Activated CD4-positive, alpha-beta T cell treated with anti-CD3 and anti-CD28 coated beads for 4 hours (primary cell): ENCODE measurements at places on chromosomes 12 and 14.

DNA sequence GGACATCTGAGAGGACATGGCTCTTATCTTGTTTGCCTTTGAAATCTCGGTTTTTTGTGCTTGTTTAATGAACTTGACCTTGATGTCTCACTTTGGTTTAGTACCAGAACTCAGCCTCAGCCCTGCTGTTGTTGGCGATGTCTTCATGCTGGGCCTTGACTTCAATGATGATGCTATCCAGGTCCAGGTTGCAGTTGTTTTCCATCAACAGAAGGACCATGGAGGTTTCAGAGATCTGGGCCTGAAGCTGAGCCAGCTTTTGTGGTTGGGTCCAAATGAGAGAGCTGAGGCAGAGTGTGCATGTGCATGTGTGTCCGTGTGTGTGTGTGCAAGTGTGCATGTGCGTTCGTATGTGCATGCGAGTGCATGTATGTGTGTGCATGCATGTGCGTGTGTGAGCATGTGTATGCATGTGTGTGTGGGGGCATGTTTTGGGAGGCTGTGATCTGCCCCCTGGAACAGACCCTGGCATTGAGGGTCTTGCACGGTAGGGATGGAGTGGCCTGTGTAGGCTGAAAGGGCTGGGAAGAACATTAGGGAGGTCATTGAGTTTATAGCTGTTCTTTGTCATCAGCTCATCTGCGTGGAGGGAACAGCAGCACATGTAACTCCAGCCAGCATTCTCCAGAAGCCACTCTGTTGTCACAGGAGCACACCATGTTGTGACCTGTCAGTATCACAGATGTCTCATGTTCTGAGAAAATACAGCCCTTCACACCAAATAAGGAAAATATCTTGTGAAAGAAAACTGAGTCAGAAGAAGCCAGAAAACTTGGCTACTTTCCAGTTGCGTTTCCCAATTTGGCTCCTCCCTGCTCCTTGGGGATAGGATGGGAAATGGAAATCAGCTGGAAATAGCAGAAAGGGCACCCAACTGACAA, 10.0 kb upstream of the KRT82 start:
- DNase-seq, result no peak

- DNase-seq, result no peak
Measured at GRCh38 chr12:46664761-46665287, 161.0 kb downstream of the SLC38A4 start.

DNA sequence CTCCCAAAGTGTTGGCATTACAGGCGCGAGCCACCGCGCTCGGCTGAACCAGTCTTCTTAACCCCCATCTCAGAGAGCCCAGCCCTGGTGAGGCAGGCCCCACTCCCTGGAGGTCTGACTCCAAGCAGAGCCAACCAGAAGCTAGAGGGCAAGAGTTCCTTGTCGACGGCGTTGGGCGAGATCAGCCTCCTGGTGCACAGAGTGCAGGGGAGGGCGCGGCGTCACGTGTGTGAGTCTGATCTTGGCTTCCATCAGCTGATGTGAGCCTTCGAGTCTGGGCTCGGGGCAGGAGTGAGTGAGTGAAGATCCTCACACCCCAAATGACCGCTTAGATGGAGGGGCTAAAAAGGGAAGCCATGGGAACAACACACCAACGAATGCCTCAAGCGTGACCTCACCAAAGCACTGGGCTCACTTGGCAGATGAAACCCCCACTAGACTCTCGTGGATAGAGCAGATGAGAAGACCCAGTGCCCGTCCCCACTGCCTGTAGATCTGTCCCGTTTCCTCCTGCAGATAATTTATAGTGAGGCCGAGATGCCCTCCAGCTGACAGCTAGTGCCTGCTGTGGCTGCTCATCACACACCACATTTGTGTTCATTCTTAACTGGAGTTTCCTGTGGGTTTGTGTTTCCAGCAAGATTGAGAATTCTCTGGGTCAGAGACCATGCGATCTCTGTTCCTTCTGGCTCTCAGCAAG, 28.6 kb upstream of the ADGRD1 start:
- DNase-seq, result no peak

DNA sequence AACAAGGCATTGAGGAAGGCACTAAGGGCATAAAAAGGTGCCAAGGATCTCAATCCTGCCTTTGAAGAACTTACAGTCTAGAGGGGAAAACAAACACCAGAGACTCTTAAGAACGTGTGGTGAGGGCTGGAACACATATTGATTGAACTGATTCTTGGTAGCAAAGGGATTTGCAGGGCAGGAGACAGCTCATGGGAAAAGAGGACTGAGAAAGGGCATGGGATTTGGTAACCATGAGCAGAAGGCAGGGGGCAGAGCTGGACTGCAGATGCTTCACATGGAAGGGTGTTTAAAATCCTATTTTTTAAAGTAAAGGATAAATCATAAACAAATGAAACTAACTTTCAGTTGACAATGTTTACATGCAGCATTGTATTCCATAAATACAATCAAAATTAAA, 203.1 kb downstream of the ITPR2 start:
- DNase-seq, result no peak

DNA sequence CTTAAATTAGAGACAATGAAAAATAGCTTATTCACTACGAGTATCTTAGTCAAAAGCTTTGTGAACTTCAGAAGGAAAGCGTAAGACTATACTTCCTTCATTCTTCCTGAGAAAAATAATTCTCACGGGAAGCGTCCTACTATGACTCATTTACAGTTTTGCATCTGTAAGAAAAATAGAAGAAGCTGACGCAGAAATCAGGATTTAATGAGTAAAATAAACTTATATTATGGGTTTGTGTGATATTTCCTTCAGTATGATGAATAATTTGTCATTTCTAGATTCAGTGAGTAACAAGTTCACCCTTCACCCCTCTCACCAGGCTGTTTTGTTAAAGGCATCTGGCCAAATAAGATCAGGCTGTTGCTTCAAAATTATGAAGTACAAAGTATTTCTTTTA, 17.8 kb upstream of the PDE3A start:
- DNase-seq, result no peak

- DNase-seq, result no peak
Measured at GRCh38 chr14:98955741-98956070, 316.3 kb downstream of the BCL11B start.

DNA sequence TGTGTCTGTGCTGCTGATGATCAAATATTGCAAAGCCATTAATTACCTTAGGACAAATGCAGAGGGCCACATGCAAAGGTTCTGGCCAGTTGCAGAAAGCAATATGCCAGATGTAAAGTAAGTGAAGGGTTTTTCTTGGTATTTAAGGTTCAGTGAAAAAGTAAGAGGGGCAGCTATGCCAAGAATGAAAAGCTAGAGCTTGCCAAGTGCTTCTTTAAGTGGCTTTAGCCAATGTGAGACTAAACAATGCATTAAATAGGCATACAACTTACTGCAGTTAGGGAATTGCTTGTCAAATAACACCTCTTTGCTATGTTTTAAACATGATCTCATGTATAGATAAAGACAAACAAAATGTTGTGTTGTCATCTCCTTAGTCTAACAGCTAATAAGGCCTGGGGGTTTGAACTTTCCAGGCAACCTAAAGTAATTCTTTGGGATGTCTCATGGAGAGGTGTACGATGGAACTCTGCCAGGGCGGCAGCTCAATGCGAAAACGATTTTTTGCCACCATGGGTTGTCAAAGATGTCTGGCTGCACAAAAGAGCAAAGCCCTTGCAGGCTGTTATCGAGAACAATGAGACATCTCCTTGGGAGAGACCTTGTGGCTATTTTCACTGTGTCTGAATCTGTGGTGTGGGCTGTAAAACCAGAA, 12.0 kb downstream of the IGF1 start:
- no peak for DNase-seq

DNA sequence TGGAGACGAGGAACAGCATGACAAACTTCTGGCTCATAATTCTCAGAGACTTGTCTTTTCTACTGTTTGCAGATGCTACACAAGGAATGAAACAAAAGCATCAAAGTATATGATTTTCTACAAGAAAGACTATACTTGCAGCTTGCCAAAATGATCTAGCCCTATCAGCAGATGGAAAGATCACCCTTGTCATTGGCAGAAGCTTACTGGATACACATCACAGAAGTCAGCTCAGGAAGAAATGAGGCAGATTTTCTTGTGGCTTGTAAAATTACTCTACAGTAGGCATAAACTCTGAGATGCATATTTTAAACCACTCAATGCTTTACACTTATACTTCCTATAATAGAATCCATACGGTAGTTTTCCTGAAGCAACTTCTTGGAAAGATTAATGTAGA, 20.6 kb downstream of the E2F7 start:
- no peak for DNase-seq

- DNase-seq, result no peak
Measured at GRCh38 chr12:18799561-18799960, 61.6 kb downstream of the CAPZA3 start.

DNA sequence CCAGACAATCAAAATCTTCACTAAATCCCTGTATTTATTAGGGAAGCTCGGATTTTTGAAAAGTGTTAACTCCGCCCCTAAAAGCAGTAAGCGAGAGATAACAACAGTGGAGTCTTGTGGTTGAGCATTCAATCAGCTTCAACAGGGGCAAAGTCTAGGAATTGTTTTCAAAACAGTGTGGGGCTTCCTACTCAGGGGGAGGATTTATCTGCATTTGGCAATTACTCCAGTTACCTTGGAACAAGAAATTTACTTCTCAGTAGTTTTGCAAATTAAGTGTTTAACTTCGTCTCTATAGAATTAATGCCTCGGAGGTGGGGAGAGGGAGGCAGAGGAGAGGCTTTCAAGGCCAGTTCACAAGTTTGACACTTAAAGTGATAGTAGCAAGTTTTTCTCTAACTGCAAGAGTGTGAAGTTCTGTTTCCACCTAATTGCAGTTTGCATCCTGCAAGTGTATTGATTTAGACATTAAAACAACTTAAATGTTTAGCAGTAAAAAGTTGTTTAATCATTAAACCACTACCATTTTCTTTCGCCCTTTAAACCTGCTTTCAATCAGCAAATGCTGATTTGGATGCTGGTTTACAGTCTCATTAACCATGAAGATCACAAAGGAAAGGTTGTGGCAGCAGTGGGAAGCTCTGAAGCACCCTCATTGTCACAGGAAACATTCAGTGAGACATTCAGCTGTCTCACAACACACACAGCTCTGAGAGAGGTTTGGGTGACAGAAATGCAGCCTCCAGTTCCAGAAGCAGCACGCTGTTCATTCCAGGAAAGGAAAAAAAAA, 102.0 kb downstream of the HMGA2 start:
- no peak for DNase-seq

- no peak for DNase-seq
Measured at GRCh38 chr12:19031032-19031431, 98.5 kb upstream of the PLEKHA5 start.

DNA sequence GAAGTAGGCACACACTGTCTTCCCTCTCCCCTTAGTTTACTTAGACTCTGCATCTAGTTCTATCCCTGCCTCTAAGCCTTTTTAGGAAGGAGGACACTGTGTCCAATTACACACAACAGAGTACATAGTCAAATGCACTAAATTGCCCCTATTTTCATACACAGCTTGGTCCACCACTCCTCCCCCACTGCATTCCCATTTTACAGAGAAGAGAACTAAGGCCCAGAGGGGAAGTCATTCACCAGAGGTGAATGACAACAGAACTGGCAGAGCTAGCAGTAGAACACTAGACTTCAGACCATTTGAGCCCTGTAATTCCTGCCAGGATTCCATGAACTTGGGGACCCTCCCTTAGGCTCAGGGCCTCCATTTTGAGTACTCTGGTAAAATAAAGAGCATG, 1.1 kb upstream of the JPH4 start:
- DNase-seq, result no peak

DNA sequence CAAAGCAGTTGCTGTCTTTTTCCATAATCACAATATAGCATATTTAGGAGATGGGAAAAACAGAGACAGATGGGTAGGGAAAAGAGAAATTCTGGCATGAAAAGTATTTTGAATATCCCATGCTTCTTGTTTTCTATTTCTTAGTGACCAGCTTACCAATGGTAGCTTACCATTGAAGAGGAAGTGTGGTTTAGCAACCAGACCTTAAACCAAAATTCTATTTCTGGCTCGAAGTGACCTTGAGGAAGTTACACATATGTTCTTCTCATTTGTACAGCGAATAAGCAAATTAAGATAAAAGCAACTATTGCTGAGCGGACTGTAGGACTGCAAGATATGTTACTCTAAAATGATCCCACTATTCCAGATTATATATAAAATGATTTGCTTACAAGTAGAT, 82.9 kb downstream of the FGD4 start:
- DNase-seq, result no peak

GRCh38 chr14:79829405-79830166, 381.7 kb downstream of the DIO2 start:
- no peak for DNase-seq

DNA sequence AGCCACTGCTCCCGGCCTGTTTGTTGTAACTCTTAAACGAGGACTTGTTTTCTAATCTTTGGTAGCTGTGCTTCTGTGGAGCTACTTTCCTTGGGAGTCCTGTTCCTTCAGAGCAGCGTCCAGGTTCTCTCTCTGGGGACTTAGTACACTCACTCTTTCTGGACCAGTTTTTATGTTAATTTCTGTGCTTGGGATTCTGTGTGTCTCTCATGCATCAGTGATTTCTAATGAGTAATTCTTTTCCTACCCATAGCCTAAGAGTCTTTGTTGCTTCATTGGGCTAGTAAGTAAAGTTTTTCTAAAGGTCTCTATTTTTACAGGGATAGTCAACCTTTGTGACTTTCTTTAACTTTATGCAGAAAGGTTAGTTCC, 289.3 kb downstream of the FBXL14 start:
- no peak for DNase-seq

DNA sequence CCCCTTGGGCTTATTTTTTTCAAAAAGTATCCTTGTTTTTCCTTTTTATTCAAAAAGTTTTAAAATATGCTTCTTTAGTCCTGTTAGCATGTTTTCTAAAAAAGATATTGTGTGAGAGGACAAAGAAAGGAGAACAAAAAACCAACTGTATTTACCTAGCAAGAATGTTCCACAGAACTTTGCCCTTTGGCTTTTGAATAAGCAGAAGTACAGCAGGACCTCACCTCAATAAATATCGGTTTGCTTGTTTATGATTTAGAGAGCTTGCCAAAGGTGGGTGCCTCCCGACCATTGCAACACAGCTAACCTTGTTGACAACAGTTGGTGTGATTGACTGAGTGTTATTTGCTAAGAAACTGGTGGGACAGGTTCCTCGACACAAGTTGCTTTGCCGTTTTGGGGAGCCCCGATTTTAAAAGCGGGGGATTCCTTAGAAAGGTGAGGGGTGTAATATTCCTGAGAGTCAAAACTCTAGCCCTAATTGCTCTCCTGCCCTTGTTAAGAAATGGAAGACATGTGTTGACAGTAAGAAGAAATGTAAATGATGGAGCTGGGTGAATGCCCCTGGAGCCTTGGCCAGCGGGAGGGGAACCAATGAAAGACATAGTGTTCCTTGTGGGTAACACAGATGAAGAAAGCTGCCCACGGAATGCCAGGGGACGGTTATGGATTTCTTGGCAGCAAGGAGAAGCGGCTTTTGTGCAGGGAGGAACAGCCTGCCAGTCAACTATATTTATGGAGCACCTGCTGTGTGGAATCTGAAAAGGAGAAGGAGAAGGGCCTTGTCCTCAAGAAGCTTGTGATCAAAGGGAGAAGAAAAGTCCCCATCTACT, 13.7 kb downstream of the MYBPC1 start:
- no peak for DNase-seq
